ENCODE measurements at places on chromosomes 12 and 14. TPM values are rescaled to one million over a fixed set of nuclear protein-coding genes. Genes with fewer than 3 reads are reported as not detected.
A peak's percentile ranks its signal among the peaks of the same experiment; 100 is the strongest.

- no peaks in the 10 kb centered on the region for H3K36me3 ChIP-seq
- H3K27me3 ChIP-seq = peaks cover 73% of the 10 kb centered on the region
- DNase-seq = no peak
- peaks cover 33% of the 10 kb centered on the region for H3K4me1 ChIP-seq
These were observed 5.6 kb downstream of the CABP1 start for GRCh38 chr12:120646044-120646443.

DNA sequence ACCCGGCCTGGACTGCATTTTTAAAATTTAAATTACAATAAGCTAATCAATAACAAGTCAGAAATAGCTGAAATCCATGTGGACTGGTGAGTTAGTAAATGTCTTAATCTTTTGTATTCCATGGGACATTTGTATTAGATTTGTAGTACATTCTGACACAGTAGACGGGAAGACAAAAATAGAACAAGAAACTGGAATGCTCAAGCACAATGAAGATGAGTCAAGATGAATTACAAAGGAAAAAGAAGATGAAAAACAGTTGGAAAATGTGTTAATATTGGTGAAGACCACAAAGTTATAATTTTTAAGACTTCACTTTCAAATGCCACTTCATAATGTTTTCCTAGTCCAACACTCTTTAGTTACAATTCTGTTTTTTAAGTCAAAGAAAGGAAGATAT lies 97.8 kb upstream of the FERMT2 start:
- no peaks in the 10 kb centered on the region for H3K4me1 ChIP-seq
- DNase-seq = no peak
- H3K27me3 ChIP-seq = no peaks in the 10 kb centered on the region
- peaks cover 4% of the 10 kb centered on the region for H3K36me3 ChIP-seq
- H3K27ac ChIP-seq = no peak overlapping the region
- H3K4me3 ChIP-seq = no peak overlapping the region

- no peak overlapping the region for H3K4me3 ChIP-seq
- no peak for DNase-seq
- no peaks in the 10 kb centered on the region for H3K27me3 ChIP-seq
- peaks cover 4% of the 10 kb centered on the region for H3K36me3 ChIP-seq
- no peak overlapping the region for H3K27ac ChIP-seq
These were observed 20.1 kb downstream of the MORN3 start for GRCh38 chr12:121649322-121649721.

- DNase-seq = peak; percentile 29
- peak overlapping the region; percentile 51 for H3K4me3 ChIP-seq
- peaks cover 24% of the 10 kb centered on the region for H3K4me1 ChIP-seq
- no peaks in the 10 kb centered on the region for H3K27me3 ChIP-seq
These were observed 633 bp upstream of the RNU4-2 start for GRCh38 chr12:120292411-120292660.

DNA sequence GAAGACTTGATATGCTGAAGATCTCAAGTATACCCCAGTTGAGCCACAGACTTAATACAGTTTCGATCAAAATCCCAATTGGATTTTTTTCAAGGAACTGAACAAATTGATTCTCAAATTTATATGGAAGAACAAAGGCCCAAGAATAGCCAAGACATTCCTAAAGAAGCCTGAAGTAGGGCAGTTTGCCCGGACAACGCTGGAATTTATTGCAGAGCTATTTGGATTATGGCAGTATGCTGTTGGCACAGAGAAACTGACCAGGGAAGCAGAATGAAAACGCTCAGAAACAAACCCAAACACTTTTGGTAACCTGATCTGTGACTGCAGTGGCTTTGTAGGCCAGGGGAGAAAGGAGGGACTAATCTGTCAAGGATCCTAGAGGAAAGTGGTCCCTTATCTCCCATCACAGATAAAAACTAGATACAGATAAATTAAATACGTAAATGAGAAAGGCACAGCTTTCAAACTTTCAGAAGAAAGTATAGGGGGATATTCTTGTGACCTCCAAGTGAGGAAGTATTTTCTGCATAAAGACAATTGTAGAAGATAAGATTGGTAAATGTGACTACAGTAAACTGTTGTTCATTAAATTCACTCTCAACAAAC lies 35.9 kb upstream of the GSC start:
- H3K4me1 ChIP-seq = no peaks in the 10 kb centered on the region
- H3K4me3 ChIP-seq = no peak overlapping the region
- H3K27me3 ChIP-seq = peaks cover 18% of the 10 kb centered on the region
- DNase-seq = peak; percentile 51
- no peak overlapping the region for H3K27ac ChIP-seq

DNA sequence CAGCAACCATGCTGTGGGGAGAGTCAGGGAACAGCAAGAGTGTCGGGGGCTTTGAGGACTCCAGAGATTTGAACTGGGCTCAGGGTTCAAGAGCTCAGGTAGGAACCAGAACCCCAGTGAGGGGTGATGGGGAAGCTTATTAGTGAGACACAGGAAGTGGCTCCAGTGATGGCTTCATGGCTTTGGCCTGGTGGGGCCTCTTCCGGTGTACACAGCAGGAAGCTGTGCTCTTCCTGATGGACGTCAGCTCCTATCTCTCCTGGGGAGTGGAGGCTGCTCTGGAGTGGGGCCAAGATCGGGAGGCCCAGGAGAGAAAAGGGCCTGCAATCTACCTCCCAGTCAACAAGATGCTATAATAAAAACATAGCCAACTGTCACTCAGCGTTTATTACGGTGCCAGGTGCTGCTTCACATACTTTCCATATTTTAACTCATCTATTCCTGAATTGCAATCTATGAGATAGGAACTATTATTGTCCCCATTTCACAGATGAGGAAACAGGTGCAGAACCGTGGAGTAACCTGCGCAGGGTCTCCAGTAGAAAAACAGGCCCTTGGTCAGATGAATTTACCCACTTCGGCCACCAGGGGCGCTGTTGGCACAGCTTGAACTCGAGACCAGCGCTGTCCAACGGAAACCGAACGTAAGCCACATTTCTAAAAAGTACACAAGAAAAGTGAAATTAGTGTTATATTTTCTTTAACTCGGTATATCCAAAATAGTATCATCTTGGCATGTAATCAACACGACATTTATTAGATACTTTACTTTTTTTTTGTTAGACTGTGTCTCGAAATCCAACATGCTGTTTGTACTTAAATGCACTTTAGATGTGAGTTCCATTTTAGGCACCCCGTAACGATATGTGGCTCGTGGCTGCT lies 63.6 kb upstream of the DLK1 start:
- no peak overlapping the region for H3K27ac ChIP-seq
- peak; percentile 71 for DNase-seq
- H3K4me1 ChIP-seq = peaks cover 6% of the 10 kb centered on the region

- H3K4me1 ChIP-seq = peaks cover 16% of the 10 kb centered on the region
- H3K4me3 ChIP-seq = peak overlapping the region; percentile 64
- H3K27me3 ChIP-seq = no peaks in the 10 kb centered on the region
- peak overlapping the region; percentile 92 for H3K27ac ChIP-seq
- DNase-seq = no peak
These were observed 538 bp upstream of the TIGAR start for GRCh38 chr12:4320497-4320852.

FGF6 gene
- not detected for polyA plus RNA-seq

PROX2 gene
- polyA plus RNA-seq = not detected

SOX5 gene
- 0.85 TPM for polyA plus RNA-seq

SCFD1 gene
- polyA plus RNA-seq = 51.2 TPM

LBHD2 gene
- polyA plus RNA-seq = not detected

RIN3 gene
- 6.2 TPM for polyA plus RNA-seq

Data from stomach (tissue), 19 donors.